ENCODE measurements at places on chromosomes 6 and 20. TPM values are rescaled to one million over a fixed set of nuclear protein-coding genes. Genes with fewer than 3 reads are reported as not detected.

Gene LY86
- not detected for total RNA-seq

Gene PDE7B
- 0.61 TPM for total RNA-seq

Gene PRL
- not detected for total RNA-seq

Gene TRIM15
- total RNA-seq: not detected

Measured in neural crest cell (in vitro differentiated cells).